T follicular helper cell (primary cell): ENCODE measurements at places on chromosomes 5 and 9.

DNA sequence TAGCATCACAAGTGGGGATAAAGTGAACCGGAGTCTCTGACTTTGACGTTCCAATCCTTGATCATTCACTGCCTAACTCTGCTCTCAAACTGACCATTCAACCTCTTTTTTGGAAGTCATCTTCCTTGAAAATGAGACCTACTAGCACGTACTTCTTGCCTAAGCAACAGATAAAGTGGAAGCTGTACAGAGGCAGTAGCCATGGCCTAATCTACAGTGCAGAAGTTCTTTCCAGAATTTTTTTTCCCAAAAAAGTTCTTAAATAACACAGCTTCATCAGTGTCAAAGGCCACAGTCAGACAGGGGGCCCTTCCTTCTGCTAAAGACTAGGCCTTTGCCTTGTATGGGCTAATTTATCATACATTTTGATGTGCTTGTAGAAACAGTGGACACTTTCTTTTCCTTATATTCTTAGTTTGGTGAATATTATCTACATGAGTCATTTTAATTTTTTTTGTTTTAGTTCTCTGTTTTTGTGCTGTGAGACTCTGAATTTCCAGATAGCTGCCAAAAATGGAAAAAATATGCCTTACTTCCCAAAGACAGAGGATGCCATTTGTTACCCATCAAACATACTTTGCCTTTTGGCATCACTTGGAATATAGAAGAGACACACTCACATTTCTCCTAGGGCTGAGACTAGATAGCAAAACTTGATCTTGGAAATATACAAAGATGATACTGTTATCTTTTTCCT lies 96.3 kb upstream of the VCAN start:
- no peak for DNase-seq

- DNase-seq, result no peak
These were observed 1054.8 kb downstream of the MAT2B start for GRCh38 chr5:164560216-164560615.

GRCh38 chr5:61245936-61246335 lies 83.7 kb upstream of the SMIM15 start:
- no peak for DNase-seq

- DNase-seq, result no peak
These were observed 42.5 kb downstream of the ADAMTS16 start for GRCh38 chr5:5182508-5183188.

DNA sequence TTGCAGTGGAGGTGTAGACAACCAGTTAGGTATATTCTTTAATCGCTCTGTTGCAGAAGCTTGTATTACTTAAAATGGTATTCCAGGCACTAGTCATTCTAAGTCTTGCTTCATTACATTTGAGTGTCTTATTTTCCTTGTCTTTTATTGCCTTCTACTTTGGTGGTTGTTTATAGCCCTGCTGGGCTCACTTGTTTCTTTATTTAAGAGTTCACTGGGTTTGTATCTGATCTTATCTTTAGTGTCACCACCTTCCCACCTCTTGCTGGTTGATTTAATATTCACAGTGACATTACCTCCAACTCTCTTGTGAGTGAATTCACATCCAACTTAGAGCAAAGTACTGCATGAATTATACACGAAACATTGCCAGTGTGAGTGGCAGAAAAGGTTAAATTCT lies 83.6 kb upstream of the BNC2 start:
- DNase-seq, result no peak

- no peak for DNase-seq
These were observed 227.0 kb downstream of the PDE4D start for GRCh38 chr5:59666440-59667068.

DNA sequence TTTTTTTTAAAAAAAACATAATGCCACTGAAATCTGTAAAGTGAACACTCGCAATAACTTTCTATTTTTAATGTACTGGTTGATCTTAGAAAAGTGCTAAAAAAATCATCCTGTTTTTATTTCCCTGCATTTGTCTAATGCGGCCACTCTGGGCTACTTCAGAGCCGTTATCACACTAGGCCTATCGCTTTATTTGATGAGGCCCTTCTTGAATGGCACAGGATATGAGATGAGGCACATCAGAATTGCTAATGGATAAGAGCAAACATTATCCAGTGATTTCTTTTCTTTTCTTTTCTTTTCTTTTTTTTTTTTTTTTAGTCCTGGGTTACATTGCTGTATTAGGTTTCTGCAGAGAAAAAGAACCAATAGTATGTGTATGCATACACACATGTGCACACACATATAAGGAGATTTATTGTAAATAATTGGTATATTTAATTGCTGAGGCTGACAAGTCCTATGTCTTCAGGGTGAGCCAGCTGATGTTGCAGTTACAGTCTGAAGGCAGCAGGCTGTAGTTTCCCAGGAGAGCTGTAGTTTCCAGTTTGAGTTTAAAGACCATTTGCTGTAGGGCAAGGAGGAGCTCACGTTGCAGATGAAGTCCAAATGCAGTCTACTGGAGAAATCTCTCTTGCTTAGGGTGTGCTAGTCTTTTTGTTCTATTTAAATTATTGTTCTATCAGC lies 391.7 kb downstream of the MED10 start:
- no peak for DNase-seq

DNA sequence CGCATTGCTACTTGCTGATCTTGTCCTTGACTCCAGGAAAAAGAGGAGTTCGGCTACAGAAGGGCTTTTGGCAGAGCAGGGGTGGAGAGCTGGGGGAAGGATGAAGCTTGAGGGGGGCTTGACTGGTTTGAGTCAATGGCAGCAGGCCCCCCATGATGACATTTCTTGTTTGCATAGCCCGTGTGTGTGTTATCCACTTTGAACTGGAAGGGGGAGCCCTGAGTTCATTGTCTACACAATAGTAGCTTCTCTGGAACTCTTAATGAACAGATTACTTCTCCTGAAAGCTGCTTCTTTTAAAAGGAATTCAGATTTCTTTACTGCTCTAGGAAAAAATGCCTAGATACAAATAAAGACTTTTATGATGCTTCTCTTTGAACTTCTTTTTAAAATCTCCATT lies 2.3 kb downstream of the IFNB1 start:
- DNase-seq, result no peak

- no peak for DNase-seq
These were observed 93.0 kb downstream of the CCDC192 start for GRCh38 chr5:127796211-127796610.

- no peak for DNase-seq
These were observed 1622.5 kb downstream of the MAT2B start for GRCh38 chr5:165127941-165128340.

DNA sequence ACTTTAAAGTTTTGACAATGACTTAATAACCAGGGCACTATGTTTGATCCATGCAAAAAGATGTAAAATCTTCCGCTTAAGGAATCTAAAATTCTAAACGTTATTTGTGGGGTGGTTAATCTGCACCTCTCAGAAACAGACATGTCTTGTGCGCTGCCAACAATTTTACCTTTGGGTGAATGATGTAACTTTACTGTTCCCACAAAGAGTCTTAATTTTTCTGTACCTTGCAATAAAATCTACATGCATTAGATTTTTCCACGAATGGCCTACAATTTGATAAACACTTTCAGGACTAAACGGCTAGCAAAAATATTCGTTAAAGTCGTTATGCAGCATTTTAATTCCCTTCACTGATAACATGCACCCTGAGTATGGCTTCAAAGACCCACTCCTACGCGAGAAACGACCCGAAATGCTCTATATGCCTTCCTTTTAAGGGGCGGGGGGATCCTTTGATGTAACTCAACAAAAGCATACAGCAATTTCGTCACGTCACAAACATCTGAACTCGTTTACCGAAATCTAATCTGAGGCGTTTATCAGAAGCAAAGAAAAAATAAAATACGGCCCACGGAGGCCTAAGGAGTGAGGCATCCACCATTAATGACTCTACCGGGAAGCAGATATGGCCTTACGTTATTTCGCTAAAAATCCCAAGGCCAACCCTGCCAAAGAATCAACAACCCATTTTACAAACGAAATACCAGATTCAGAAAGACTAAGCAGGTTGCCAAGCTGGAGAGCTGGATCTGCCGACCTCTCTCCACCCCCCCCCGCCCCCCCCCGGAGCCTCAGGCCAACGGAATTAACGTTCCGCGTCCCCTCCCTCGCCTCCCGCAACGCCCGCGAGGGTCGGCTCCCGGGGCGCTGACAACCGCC lies 621 bp downstream of the AK6 start:
- no peak for DNase-seq

DNA sequence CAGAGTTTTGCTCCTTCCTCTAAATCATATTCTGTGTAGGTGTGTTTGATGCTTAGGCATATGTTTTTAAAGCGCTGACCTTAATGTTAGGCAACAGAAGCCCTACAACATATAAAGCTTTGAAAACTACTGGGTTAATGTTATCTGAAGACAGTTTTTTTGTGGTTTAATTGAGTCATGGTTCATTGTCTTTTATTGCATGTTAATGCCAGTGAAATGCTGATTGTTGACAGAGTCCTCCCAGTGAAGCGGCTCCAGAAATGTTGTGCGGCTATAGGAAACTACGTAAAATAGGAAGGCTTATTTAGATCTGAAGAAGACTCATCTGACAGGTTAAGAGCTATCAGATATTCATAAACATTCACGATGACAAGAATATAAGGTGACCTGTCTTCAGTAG lies 424.6 kb downstream of the CCDC171 start:
- no peak for DNase-seq

DNA sequence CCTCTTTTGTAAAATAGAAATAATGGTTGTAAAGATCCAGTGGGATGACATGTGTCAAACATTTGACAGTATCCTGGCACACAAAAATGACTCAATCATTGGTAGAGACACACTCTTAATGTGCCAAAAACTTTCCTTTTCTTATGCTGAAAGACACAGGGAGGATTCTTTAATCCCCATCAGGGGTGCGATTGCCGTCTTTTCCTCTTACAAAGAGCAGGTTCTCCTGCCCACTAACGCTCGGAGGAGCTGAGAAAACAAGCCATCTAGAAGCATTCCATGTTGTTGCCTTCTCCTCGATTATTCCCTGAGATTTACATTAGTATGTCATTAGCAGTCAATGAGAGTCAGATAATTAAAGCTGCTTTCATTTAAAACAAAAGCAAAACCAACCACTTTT lies 342.6 kb upstream of the CCNH start:
- no peak for DNase-seq

DNA sequence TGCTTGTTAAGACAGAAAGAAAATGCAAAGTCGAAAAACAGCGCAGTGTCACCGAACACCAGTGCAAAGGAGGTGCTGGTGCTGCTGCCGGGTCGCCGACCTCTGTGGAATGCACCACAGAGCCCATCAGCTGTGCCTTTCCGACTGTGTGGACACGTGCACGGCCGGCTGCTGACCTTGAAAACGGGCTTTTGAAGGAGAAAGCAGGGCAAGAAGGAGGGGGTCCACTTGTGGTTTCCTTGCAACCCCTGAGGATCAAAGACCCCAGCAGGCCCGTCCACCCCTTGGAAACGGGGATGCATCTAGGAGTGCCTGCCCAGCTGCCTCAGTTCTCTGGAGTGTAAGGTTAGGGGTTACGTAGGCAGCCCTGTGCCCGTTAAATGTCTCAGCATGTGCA lies 6.2 kb upstream of the OLFM1 start:
- DNase-seq, result no peak

GRCh38 chr9:105079457-105079856 lies 151.5 kb upstream of the ABCA1 start:
- DNase-seq, result no peak

DNA sequence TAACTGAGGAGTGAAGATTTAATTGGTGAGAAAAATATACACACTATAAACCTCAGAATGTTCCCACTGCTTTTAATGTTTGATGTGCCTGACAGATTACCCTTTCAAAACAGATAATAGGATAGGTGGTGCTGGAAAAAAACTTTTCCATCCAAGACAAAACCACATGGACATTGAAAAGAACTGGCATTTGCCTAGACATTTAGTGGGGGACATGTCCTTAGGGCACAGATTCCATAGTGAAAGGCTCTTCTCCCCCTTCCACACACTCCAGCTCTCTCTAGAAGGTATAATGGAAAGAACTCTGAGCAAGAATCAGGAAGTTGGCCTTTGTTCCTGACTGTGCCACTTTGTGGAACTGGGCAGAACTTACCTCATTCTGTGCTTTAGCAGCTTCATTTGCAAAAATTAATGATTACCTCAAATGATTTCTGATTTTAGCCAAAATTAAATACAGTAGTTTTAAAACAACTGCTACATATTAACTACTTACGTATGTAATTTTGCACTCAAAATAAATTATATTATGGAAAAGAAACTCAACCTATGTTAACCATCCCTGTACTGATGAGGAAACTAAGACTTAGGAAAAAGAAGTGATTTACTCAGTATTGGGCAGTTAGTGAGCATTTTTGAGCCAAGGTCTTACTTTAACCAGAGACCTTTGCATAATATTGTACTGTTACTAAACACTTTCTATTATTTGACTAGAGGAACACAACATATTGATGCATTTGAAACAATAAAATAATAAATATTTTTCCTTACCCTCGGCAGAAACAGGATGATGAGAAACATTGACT lies 43.3 kb downstream of the TMC1 start:
- no peak for DNase-seq

DNA sequence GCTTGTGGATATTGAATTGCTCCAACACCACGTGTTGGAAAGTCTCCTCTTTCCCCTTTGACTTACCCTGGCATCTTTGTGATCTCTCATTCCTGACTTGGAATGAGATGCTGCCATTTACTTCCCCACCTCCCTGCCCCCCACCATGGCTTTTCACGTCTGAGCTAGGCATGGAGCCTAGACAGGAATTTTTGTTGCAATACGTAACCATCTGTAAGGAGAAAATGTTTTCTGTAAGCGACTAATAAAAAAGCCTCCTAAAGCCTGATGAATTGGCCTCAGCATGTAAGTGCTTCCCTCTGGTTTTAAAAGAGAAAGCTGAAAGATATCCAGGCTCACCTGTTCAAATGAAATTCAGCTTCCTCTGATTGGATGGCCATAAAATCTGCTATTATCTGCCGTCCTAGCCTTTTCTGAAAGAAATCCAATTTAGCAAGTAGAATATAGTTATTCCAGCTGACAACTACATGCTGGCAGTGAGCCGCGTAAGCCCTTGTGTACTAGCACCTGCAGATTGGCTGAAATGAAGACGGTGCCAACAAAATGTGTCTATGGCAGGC lies 200.1 kb downstream of the NSG2 start:
- DNase-seq, result no peak

DNA sequence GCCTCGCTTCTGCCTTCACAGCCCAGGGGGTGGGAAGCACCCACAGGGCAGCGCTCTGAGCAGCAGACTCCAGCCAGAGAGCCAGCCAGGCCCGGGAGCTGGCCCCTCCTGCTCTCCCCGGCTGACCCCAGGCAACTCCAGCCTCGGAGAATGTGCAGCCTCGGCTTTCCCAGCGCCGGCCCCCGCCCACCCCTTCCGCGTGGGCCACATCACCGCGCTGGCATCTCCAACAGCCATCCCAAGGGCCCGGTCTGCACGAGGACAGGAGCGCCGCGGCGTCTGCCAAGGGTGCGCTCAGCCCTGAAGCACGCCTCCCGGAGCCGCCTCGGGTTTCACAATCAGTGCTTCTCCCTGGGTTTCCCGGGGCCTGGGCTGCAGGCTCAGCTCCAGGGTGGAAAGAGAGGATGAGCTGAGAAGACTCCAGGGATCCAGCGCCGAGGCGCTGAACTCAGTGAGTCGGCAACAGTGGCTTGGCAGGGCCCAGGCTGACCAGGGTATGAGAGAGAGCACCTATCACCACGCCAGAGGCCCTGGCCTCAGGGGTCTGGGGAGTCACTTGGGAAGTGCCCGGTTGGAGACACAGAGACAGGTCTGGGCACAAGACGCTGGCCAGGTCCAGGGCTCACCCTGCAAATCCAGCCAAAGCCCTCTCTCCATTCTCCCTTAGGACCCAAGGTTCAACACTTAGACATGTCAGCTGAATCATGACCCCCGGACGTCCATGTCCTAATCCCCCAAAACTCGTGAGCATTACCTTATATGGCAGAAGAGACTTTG lies 79.6 kb downstream of the ADAMTS2 start:
- DNase-seq, result no peak

GRCh38 chr5:138141734-138142133 lies 2.5 kb upstream of the NME5 start:
- DNase-seq, result no peak
